Fibroblast of villous mesenchyme (primary cell): ENCODE measurements at places on chromosomes 7 and 10. TPM values are rescaled to one million over a fixed set of nuclear protein-coding genes. Genes with fewer than 3 reads are reported as not detected.

DNA sequence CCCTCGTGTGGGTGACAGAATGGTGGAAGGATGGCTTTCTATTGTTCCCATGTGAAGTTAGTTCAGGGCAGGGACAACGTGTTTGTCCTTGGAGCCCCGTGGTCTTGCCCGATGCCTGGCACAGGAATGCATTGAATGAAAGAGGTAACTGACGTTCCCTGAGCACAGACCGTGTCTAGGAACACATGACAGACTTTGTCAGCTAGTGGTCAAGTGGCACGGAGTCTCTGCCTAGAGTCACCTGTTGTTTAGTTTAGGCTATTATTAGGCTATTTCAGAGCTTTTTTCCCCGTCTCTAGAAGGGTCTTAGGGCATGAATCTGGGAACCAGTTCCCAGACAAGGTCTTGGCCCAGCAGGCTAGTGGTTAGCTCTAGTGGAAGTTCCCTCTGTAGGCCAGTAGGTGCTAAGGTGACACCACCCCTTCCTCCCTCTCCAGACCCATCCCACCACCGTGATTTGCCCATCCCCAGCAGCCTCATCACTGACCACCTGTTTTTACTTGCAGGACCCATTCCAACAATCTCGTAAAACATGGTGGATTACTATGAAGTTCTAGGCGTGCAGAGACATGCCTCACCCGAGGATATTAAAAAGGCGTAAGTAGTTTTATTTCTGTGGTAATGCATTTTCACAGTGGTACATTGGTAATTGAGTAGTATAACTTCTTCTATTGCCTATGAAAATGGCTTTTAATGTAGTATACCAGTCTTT is 21.4 kb downstream of the DNAJB6 start:
- DNase-seq, result no peak

GRCh38 chr10:14736600-14737081 is 38.1 kb downstream of the FAM107B start:
- peak; percentile 55 for DNase-seq

- DNase-seq, result no peak
Observed at GRCh38 chr10:110275128-110275729, 29.5 kb downstream of the SMNDC1 start.

The VGF gene
- total RNA-seq, result under 0.01 TPM in 1 of 2 replicates, not detected in the other

GRCh38 chr10:30247704-30248103 is 101.4 kb downstream of the MTPAP start:
- no peak for DNase-seq

- DNase-seq, result no peak
Observed at GRCh38 chr7:85292908-85293576, 106.2 kb upstream of the SEMA3D start.

- no peak for DNase-seq
Observed at GRCh38 chr10:110029450-110029849, 21.7 kb downstream of the ADD3 start.

- DNase-seq, result no peak
Observed at GRCh38 chr7:7323352-7323751, 141.0 kb downstream of the C1GALT1 start.

The SEMA3D gene
- 3.0 and 4.8 TPM in 2 replicates for total RNA-seq

- DNase-seq, result peak; percentile 20
Observed at GRCh38 chr10:99660662-99661376, 1.5 kb downstream of the ENTPD7 start.

DNA sequence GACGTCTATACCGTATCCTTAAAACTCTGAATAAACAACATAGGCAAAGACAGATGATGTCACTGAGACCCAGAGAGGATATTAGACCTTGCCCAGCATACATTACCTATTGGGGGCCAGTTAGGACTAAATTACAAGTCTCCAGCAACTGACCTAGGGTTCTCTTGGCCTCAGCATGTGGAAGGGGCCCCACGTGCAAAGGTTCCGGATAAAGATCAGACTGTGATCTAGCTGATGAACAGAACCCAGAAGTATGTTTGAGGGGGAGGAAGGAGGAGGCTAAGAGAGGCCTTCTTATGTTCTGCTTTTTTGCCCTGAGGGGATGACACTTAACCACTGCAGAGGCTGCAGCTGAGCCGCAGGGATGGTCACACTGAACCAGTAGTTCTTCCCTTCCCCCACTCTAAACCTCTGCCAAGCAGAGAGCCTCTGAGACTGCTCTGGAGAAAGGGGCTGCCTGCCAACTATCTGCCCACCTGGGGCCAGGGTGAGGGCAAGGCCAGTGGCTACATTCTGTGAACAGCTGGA is 24.0 kb upstream of the KMT2C start:
- peak; percentile 59 for DNase-seq

DNA sequence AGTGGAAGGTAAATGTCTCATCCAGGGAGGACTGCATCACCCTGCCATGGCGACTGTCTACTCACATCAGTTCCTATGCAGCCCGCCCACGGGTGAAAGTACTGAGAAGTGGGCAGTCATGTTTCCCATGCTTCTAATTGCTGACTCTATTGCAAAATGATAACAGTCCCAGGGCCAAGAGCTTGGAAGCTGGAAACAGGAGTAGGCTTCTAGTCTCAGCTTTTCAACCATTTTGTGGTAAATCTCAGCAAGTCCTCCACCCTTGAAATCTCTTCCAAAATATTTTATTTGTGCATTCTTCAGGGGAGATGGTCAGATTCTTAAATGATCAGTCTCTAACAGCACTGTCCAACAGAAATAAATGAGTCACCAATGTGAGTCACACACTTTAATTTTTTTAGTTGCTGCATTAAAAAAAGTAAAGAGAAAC is 48.1 kb upstream of the TARP start:
- DNase-seq, result peak; percentile 55

GRCh38 chr7:68754414-68754813 is 843.9 kb upstream of the AUTS2 start:
- DNase-seq, result no peak

DNA sequence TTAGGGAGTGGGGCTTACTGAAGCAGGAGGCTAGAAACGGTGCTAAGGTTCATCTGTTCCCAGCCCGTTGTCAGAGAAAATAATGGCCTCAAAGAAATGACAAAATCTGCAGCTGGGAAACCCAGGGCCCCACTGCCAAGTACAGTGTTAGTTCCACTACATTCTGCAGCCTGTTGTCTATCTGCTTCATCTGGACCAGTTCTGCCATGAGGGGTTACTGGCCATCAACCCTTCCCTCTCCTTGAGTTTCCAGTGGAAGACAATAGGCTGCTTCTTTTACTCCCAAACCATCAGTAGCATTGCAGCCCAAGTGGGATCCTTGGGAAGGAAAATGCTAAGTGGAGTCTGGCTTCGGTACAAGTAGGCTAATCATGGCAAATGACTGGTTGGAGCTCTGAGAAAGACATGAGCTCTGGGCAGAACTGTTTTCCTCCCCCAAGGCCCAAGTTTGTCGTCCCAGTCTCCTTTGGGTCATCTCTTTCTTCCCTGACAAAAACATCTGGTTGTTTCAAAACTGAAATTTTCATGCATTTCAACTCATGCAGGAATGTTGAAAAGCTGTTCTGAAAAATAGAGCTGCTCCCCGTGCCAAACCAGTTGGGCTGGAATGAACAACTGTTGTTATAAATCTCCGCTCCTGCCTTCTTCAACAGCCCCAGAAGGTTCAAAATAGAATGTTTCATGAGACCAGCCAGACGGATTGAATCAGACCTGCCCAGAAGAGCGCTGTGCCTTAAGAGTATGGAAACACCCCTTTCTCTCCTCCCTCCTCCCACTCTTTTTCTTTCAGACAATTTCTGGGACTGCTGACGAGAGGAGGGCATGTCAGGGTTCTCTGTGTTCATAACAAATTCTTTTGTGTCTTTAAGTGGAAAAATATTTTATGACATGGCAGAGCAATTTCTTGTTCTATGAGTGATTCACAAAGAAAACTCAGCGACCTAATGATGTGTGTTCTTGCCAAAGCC is 116.6 kb downstream of the RAB18 start:
- peak; percentile 74 for DNase-seq

- no peak for DNase-seq
Observed at GRCh38 chr10:118214776-118215175, 127.3 kb downstream of the FAM204A start.

DNA sequence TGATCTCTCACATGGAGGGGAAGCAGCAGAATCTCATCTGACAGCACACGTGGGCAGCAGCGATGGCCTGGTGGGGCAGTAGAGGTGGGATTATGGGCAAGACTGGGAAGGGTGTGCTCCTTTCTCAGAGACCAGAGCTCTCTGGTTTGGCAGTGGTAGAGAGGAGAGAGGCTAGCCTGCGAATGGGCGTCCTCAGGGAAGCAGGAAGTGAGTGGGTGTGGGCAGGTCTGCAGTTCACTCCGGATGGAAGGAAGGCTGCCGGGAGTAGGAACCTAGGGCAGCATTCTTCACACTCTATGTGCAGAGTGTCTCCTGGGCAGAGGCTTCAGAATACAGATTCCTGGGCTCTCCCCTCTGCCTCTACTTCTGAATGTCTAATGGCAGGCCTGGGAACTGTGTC is 162.8 kb upstream of the BMPER start:
- no peak for DNase-seq

The PGAM2 gene
- total RNA-seq, result under 0.01 and 0.32 TPM in 2 replicates

DNA sequence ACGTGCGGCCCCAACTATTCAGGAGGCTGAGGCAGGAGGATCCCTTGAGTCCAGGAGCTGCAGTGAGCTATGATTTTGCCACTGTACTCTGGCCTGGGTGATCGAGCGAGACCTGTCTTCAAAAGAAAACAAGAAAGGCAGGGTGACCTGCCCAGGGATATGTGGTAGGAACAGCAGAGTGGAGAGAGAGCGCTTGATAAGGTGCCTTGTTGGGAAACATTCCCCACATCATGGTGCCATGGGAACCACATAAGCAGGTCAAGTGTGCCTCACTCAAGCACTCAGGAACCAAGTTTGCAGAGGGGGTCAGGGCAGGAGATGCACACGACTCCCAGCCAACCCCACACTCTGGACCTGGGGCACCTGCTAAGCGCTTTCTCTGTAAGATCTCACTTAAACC is 37.3 kb downstream of the PVRIG start:
- no peak for DNase-seq

The GRIFIN gene
- total RNA-seq, result not detected in 2 replicates

GRCh38 chr10:95864906-95865813 is 42.6 kb upstream of the CC2D2B start:
- DNase-seq, result peak; percentile 90

- peak; percentile 13 for DNase-seq
Observed at GRCh38 chr10:13922586-13922985, 335.8 kb downstream of the PRPF18 start.

The METTL27 gene
- 1.6 and 2.6 TPM in 2 replicates for total RNA-seq

The CALCR gene
- under 0.01 TPM in 1 of 2 replicates, not detected in the other for total RNA-seq

DNA sequence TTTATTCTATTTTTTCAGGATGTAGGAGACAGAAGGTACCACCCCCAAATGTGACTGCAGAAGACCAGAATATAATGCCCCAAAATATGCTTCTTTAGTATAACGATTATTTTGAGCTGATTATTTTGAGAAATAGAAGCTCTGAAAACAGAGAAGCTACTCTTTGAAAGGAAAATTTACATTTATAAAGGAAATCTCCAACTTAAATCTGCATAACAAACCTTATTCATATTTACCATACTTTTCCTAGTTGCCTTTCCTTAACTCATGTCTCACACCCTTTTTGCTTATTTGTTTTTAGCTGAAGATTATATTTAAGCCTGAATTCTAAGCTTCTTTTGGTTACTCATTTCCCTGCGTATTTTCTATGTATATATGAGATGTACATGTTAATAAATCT is 127.1 kb upstream of the THSD7A start:
- DNase-seq, result no peak

DNA sequence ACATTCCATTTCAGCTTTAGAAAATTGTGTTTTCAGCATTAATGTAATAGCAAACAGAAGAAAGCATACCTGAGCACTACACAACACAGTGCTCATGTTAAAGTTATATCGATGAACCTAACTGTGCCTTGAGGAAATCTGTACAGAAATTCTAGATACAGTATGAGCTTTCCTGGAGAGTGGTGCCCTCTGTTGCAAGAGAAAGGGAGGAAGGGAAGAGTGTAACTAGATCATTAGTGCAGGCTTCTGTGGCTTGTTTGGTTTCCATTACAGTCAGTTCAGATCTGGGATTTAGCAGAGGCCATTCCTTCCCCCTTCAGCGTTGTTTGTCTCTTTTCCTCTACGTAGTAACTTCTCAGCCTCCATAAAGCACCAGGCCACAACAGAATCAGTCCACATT is 139.7 kb downstream of the HTR7 start:
- peak; percentile 21 for DNase-seq

The MTPN gene
- total RNA-seq, result 138 and 158 TPM in 2 replicates

DNA sequence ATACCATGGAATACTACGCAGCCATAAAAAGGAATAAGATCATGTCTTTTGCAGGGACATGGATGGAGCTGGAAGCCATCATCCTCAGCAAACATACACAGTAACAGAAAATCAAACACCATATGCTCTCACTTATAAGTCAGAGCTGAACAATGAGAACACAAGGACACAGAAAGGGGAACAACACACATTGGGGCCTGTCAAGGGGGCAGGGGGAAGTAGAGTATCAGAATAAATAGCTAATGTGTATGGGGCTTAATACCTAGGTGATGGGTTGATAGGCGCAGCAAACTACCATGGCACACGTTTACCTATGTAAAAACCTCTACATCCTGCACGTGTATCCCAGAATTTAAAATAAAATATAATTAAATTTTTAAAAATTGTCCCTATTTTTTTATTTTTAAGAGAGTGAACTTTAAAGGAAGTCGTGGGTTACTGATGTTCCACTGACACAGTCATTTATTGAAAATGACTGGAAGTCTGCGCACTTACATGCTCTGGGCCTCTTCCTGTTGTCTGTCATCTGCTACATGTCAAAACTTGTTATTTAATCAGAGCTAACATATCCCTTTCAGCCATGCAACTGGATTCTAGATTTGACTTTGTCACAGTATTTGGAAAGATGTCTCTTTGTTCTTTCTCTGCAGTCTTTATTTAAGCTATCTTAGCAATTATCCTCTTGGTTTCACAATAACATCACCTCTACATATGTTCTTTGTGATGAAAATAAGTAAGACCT is 73.7 kb upstream of the ABCB5 start:
- DNase-seq, result no peak

The VSIR gene
- 26.1 and 57.4 TPM in 2 replicates for total RNA-seq

DNA sequence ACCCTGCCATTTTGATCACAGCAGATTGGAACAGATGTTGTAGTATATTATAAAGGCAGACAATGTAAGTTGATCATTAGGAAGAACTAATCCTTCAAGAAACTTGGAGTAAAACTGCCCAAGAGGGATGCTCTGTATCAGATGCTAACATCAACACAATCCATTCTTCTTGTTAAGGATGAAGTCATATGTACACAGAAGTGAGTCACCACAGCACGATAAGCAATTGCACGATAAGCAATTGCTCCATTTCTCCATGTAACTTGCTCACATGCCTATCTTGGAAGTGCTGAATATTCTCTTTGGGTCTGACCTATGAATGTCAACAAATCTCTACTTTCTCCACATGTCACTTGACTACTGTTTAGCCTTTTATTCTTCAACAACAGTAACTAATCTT is 41.5 kb upstream of the DMTF1 start:
- peak; percentile 44 for DNase-seq
